Activated CD4-positive, alpha-beta T cell treated with anti-CD3 and anti-CD28 coated beads, Interleukin-2, Interleukin-6, amounts not matched to agents 100 ng/mL and 50 ng/mL, durations not matched to agents 16 hours and 8 hours (primary cell): ENCODE measurements at places on chromosomes 7 and 10.

- no peak for DNase-seq
These were observed 205.1 kb downstream of the EMX2 start for GRCh38 chr10:117747636-117748035.

GRCh38 chr7:95002775-95003174, 95.4 kb downstream of the PPP1R9A start:
- DNase-seq = no peak

DNA sequence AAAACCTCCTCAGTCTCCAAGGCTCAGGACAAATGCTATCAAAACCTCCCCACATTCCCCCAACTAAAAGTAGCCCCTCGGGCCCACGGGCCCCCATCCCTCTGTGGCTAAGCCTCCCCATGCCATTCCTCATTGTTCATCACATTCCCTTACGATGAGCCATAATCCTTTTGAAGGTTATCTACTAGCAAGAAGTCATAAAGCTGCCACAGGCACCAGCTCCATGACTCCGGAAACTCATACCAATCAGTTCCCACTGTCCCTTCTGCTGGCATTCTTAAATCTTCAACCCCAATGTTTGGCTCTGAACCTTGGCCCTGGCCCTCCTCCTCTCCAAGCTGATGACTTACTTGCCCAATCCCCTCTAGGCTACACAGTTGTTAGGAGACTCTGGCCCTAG, 19.4 kb upstream of the TM9SF3 start:
- DNase-seq = no peak

GRCh38 chr7:103851357-103851756, 138.1 kb downstream of the RELN start:
- DNase-seq = no peak

DNA sequence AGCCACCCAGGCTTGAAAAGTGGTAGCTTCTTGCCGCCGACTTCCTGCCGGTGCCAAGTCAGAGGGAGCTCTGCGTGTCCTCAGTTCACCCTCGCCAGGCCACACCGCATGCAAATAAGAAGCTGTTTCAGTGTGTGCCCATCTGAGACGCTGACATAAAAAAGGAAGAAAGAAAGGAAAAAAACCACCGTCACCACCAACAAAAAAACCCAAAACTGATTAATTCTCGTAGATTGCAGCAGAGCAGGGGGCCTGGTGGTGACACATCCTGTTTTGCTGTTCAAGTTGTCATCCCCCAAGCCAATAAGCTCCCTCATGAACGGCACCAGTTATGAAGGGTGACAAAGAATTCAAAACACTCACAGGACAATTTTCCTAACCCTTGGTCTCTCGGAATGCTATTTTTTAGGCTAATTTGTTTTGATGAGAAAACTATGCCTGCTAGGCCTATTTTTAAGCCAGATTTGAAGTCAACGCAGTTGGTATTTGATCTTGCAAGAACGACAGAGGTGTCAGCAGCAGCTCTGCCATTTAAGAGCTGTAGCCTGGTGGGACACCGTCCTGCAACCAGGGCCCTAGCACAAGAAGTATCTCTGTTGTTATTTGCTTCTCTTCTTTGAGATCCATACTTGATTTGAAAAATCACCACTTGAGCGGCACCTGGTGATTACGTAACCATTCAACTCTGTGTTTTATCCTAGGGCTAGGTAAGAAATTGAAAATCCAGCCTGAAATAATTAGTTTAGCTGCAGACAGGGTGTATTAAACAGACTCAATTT, 145.6 kb downstream of the PFKFB3 start:
- DNase-seq = peak; percentile 91

DNA sequence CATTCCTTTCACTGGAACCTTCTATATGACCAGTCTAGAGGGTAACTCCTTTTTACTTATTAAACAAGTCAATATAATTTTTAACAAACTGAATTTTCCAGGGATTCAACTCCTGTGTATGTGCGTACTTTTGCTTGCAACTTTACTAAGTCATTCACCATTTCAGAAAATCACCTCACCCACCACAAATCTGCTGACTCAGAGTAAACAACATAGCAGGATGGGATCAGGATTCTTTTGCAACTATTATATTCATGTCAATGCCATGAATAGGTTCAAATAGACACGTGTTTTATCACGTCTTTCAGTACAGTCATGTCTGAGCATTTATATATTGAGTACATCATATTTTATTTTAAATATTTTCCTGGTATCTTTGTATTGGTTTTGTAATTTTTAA, 14.5 kb downstream of the CTTNBP2 start:
- DNase-seq = no peak

- DNase-seq = no peak
These were observed 20.6 kb upstream of the PSMG3 start for GRCh38 chr7:1590476-1590875.

GRCh38 chr7:81457852-81458522, 311.9 kb downstream of the HGF start:
- no peak for DNase-seq
